Activated CD4-positive, alpha-beta T cell treated with anti-CD3 and anti-CD28 coated beads, Interleukin-2, amount 50 U/mL, for 1 hour (primary cell): ENCODE measurements at places on chromosomes 4 and X.

GRCh38 chr4:113692809-113693411, 68.6 kb downstream of the CAMK2D start:
- DNase-seq: no peak

GRCh38 chr4:20368926-20369325, 117.2 kb downstream of the SLIT2 start:
- DNase-seq: no peak

DNA sequence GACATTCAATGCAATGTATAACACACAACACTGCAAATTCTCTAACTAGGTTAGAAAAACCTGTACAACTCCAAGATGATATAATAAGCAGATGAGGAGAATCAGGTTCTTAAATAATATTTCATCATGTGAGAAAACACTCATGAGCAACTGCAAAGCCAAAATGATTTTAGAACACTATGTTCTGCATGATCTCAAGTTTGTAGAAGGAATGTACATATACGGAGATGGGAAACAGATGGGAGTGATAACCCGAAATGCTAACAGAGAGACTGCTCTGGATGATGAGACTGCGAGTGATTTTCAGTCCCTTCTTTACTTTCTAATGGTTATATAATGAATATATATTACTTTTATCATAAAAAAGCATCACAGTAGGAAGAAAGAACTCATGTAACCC, 80.9 kb downstream of the PCYT1B start:
- no peak for DNase-seq

- no peak for DNase-seq
These were observed 561.3 kb upstream of the LCORL start for GRCh38 chr4:18582841-18583240.

DNA sequence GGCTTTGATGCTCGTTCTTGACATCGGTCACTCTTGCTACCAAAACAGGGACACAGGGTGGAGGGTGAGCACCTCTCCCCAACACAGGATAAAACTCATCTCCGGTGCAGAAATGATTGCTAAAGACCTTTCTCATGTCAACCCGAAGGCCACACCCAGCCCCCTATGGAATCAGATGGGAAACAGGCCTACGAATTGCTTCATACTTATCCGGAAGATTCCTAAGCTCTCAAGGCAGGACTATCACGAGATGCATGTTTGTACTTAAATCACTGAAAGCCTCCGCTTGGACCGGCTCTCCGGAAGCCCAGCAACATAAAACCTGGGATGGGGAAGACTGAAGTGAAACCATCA, 74.9 kb downstream of the MTMR1 start:
- DNase-seq: no peak

DNA sequence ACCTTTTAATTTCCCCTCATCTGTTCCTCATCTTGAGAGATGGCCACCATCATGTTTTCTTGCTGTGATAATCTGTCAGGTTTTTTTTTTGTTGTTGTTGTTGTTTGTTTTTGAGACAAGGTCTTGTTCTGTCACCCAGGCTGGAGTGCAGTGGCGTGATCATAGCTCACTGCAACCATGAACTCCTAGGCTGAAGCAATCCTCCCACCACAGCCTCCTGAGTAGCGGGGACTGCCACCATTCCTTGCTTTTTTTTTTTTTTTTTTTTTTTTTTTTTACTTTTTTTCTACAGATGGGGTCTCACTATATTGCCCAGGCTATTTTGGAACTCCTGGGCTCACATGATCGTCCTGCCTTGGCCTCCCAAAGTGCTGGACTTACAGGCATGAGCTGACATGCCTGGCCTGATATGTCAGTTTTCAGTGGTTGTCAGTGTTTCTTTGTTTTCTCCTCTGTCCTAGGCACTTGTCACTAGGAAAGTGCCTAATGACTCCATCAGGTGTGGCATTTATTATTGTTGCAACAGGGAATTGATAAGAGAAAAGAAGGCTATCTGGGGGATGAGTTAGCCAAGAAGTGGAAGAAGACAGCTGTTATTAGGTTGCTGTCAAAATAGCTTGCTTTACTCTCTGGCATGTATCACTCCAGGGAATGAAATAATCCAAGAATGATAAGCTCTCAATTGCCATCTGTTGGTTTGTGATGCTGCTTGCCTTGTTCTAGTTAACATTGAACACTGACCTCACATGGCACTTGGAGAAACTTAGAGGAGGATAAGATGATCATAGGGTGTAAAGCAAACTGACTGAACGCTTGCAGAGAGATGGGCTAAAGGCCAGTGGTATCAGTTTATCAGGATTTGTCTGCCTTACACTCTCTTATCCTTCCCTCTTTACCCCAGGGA, 41.7 kb downstream of the TMEM164 start:
- no peak for DNase-seq

- DNase-seq: no peak
These were observed 63.8 kb upstream of the INPP4B start for GRCh38 chr4:142909908-142910307.

GRCh38 chr4:36824682-36825081, 419.9 kb upstream of the NWD2 start:
- no peak for DNase-seq

- no peak for DNase-seq
These were observed 421.5 kb downstream of the NLGN4X start for GRCh38 chrX:5807181-5807580.

DNA sequence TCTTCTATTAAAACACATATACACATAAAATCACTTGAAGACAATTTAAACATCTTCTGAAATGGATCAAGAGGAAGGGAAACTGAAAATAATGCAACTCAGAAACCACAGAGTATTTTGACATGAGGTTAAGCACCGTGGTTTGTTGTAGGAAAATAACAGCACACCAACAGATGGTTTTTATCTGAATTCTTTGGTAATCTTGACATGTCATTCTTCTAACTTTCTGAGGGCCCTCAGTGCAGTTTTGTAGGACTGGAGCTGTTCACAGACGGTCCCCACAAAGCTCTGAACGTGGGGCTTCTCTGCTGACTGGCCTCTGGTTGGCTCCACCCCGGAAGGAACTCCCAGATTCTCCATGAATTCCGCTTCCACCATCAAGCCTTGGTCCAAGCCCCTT, 16.0 kb upstream of the TLR8 start:
- DNase-seq: no peak

DNA sequence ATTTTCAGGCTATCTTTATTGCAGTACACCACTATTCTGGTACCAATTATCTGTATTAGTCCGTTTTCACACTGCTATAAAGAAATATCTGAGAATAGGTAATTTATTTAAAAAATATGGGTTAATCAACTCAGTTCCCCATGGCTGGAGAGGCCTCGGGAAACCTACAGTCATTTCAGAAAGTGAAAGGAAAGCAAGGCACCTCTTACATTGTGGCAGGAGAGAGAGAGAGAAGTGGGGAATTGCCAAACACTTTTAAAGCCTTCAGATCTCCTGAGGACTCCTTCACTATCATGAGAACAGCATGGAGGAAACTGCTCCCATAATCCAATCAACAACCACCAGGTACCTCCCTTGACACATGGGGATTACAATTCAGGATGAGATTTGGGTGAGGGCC, 54.7 kb downstream of the AMER1 start:
- DNase-seq: no peak

DNA sequence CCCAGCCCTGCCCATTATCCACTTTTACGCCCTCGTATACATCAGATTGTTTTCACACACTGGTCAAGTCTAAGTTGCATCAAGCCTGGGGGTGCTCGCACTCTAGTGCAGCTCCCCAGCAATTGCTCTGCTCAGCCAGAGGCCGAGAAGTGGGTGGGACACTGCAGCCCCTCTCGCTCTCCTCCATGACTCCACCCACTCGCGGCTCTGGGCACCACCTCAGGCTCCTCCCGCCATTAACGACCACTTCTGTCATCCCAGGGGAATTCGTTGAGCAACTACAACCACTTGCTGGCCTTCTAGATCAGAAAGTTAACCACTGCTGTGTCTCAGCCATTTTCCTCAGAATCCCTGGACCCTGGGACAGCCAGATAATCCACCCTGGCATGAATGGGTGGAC, 53.6 kb downstream of the ETNPPL start:
- DNase-seq: no peak

DNA sequence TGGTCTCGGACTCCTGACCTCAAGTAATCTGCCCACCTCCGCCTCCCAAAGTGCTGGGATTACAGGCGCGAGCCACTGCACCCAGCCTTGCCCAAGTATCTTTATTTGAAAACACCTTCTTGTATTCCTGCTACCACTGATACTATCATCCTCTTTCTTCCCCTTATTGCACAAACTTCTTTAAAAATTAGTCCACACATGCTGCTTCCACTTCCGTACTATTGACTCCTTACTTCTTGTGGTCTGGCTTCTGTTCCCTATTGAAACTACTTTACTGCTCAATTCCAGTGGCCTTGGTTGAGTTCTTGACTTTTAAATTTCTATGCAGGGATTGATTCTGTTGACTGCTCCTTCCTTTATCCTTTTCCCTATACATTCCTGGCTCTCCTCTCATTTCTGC, 38.8 kb downstream of the MTM1 start:
- DNase-seq: no peak

DNA sequence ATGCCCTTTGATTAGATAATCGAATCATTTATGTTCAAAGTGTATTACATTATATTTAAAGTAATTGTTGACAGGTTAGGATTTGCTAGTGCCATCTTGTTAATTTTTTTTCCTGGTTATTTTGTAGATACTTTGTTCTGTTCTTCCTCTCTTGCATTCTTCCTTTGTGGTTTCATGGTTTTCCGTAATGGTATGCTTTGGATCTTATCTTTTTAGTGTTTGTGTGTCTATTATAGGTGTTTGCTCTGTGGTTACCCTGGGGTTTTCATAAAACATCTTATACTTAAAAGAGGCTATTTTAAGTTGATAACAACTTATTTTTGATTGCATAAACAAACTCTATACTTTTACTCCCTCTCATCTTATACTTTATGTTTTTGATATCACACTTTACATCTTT, 108.2 kb upstream of the SRD5A3 start:
- no peak for DNase-seq

GRCh38 chr4:617644-618641, 7.4 kb upstream of the PDE6B start:
- DNase-seq: no peak

DNA sequence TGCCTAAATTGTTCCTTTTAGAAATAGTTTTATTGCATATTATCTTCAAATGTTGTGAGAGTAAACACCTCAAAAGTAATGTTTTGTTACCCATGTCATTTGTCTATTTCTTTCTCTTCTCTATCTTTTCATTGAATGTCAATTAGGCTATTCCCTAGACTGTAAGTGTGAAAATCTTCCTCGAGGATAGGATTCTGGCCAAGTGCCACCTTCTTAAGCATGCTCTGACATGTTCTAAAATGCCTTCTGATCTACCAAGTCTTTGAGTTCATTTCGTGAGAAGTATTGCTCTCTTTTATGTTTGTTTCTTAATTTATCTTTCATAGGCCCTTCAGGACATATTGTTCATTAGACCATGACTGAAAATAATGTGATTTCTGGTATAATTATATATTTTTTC, 44.1 kb upstream of the TLL1 start:
- no peak for DNase-seq

GRCh38 chr4:32184186-32184585, 1464.0 kb downstream of the PCDH7 start:
- DNase-seq: no peak

- no peak for DNase-seq
These were observed 2143.2 kb upstream of the TENM3 start for GRCh38 chr4:180099957-180100356.
